Activated CD4-positive, alpha-beta T cell treated with anti-CD3 and anti-CD28 coated beads, Interleukin-2, amount 50 U/mL, for 24 hours (primary cell): ENCODE measurements at places on chromosomes 7 and 10.

DNA sequence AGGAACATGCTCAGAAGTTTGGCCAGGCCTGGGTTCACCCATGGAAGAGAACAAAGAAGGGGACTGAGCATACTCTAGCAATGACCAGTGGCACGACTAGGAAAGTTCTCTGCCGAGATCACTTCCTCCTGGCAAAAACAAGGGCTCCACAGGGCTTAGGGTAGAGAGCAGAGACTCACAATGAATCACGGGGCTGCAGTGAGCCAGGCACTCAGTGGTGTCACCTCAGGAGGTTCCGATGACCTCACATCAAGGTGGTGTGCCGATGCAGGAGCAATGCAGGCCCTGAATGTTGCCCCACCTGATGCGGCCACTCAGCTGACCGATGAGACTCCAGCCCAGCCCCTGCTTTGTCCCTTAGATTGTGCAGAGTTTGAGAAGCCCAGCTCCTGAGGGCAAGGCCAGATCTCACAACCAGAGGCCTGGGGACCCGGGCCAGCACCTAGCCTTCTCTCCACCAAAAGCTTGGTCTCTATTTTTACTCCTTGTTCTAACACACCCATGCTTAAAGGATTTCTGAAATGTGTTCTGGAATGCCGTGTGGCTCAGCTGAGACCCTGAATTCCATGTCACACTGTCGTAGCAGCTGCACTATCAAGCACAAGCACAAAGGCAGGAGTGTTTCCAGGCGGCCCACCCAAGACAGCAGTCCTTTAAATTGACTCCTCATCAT lies 60.9 kb downstream of the COBL start:
- no peak for DNase-seq

DNA sequence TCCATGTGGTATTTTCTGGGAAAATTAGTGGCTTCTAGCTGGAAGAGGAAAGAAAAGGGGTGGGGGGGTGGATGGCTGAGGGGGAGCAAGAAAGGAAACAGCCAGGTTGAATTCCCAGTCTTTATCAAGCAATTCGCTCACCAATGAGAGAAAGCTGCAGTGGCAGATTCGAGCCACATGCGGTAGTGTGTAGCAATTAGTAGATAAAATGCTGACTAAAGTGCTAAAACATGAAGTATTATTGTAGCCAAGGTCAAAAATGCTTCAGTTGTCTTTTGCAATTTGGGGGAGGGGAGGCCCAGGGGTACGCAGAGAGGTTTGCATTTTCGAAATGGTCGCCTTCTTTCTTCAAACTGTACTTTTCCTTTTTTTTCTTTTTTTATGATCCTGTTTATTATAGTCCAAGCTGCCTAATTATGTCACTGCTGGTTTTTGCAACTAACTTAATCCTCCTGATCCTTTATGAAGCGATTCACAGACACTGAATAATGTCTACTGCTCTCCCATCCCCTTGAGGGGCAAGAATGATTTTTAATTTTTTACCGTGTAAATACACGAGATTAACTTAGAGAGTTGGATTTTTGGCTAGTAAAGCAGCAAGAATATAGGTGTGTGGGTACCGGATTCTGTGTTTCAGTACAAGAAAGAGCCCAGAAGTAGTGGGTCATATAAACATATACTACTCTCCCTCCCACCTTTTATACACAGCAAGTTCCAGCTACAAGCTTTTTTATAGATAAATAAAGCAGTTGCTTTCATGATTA lies 3.6 kb upstream of the ARID5B start:
- DNase-seq: no peak

DNA sequence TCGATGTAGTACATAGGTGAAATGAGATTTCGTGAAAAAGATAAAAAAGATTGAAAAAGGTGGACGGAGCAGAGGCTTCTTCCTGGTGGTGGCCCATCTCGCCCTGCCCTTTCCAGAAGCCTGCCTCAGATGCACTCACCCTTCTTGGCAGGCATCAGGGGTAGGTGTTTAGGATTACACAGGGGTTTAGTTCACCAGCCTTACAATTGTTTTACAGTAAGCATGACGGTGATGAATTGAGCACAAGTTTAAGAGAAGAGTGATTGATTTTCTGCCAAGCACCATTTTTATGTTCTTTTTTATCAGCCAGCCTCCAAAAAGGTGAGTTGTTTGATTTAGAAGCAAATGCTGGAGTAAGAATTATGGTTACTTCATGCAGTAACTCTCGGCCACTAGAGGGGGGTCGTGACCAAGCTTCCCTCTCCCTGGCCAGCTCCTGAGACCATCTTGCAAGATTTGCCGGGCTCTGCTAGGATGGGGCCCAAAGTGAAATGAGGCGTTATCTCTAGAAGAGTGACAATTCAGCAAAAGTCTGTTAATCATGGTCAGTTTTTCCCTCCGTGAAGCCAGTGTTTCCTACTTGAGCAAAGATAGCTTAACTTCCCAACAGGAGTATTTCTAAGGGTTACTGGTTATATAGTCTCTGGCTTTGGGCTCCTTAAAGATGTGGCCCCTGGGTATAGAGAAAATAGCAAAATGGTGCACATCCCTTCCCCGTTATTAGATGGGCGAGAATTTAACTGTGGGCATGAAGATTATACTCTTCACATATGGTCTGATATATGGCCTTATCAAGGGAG lies 228.8 kb downstream of the BMPER start:
- DNase-seq: no peak

GRCh38 chr7:136869001-136869961 lies 829 bp downstream of the CHRM2 start:
- DNase-seq: no peak

DNA sequence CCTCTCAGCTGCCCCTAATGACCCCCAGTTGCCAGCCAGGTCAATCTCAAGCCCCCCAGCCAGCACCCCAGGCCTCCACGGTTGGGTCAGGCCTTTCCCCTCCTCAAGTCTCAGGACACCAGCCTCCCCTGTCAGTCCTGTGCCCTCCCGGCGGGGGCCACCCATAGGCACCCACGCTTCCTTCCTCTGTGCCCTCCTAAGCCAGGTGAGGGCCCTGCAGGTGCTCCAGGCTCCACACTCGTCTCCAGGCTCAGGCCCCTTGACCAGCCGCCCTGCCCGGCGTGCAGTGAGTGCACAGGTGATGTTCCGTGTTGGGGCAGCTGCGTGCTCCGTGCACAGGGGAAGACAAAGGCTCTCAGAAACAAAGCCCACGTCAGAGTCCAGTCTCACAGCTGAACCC lies 26.8 kb upstream of the ADGRA1 start:
- DNase-seq: no peak
